ENCODE measurements at places on chromosomes 3 and 15. TPM values are rescaled to one million over a fixed set of nuclear protein-coding genes. Genes with fewer than 3 reads are reported as not detected.

GRCh38 chr15:29018120-29018805, 132.5 kb downstream of the APBA2 start:
- DNase-seq: no peak

DNA sequence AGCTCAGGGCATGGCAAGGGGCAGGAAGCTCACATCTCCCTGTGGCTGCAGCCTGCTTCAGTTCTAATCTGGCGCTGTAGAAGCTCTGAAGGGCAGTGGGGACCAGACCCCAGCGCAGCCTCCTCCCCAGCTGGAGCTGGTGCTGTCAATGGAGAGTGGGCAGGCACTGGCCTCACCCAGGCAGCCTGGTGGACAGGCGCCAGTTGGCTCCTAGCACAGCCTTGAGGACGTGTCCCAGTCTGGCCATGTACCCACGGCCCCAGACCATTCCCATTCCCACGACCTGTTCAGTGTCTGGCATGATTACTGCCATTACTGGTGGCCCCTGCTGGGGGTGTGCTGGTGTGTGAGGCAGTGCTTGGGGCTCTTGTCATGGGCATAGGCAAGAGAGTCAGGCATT, 16.3 kb downstream of the TYRO3 start:
- no peak for DNase-seq

DNA sequence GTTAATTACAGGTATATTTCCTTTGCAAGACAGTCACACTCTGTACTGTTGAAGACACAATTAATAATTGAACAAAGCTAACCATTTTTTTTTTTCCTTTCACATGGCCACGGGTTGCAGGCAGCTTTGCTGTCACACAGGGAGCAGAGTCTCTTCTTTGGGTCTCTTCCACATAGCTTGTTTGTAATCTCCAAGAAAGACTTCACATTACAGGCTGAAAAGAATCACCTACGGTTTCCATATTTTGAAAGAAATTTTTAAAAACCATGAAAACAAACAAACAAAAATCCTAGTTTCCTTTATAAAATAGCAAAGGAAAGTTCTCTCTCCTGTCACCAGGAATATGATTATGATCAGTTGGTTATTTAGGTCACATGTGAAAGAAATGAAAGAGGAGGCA, 392.6 kb downstream of the GAP43 start:
- DNase-seq: no peak

GRCh38 chr3:4231041-4231440, 72.1 kb upstream of the SETMAR start:
- DNase-seq: no peak

Gene TEX55
- not detected for total RNA-seq

Data from heart right ventricle (tissue), 16 donors.